ENCODE measurements at places on chromosomes 7 and 10.
A peak's percentile ranks its signal among the peaks of the same experiment; 100 is the strongest.

DNA sequence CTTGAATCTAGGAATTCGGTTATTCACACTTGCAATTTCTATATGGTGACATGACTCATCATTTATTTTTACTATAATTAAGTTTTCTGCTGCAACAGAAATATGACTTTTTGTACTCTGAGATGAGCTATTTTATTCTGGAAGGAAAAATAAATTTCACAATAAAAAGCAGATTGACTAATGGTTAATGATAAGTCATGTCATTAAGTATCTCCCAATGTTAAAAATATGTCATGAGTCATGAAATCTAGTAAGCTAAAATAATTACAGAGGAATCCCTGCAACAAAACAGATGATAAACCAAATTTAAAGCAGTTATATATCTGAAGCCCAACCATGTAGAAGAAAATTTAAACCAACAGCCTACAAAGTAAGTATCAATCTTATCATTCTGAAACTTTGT is 149.2 kb downstream of the CACNA2D1 start:
- peak; percentile 63 for DNase-seq

GRCh38 chr10:89664203-89664602 is 19.2 kb upstream of the PANK1 start:
- DNase-seq, result no peak

- DNase-seq, result no peak
Observed at GRCh38 chr7:133115596-133115995, 33.7 kb upstream of the CHCHD3 start.

- peak; percentile 33 for DNase-seq
Observed at GRCh38 chr7:131642429-131642828, 86.0 kb upstream of the PODXL start.

GRCh38 chr10:71641449-71641848 is 78.1 kb downstream of the C10orf105 start:
- DNase-seq, result no peak
